ENCODE measurements at places on chromosomes 4 and X.

DNA sequence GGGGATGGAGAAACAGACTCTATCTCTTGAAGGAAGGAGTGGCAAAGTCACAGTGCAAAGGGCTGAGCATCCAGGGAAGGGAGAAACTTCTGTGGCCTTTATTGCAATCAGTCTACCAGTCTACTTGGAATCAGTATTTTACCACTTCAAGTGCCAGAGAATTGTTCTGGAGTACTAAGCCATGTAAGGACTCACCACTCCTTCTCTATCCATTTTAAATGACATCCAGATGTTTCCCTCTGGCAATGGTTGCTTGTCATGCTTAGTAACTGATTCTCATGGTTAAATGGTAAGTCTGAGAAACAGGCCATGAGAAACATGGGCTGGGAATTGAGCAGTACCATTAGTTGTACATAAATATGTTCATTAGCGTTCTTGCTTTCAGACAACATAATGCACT, 21.1 kb upstream of the SMIM10 start:
- DNase-seq = no peak

DNA sequence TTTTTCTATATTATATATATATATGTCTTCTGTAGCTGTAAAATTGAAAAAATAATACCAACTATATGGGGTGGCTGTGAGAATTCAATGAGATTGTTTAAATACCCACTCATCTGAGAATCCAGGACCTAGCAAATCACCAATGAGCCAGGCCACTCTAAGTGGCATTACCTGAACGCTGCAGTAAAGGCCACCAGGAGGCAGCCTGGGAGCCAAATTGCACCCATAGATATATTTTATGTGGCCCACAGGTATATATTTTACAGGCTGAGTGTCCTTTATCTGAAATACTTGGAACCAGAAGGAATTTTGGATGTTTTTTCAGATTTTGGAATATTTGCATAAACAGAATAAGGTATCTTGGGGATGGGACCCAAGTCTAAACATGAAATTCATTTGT, 58.2 kb upstream of the C4orf50 start:
- DNase-seq = no peak

DNA sequence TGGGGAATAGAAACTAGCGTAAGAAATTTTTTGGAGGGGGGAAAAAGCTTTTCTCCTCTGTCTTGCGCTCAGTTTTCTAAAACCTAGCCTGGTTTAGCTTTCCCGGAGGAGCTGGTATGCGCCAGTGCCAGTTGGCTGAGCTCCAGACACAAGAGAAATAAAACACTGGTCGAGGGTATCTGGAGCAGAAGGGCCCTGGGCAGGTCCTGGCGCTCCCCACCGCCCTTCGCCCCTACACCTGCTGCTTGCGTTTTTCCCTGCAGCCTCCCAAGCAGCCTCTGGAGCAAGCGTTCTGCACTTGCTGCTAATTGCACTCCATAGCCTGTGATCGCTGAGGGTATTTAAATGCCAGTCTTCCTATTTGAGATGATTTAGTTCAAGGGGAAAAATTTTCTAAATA, 816 bp downstream of the EREG start:
- no peak for DNase-seq

DNA sequence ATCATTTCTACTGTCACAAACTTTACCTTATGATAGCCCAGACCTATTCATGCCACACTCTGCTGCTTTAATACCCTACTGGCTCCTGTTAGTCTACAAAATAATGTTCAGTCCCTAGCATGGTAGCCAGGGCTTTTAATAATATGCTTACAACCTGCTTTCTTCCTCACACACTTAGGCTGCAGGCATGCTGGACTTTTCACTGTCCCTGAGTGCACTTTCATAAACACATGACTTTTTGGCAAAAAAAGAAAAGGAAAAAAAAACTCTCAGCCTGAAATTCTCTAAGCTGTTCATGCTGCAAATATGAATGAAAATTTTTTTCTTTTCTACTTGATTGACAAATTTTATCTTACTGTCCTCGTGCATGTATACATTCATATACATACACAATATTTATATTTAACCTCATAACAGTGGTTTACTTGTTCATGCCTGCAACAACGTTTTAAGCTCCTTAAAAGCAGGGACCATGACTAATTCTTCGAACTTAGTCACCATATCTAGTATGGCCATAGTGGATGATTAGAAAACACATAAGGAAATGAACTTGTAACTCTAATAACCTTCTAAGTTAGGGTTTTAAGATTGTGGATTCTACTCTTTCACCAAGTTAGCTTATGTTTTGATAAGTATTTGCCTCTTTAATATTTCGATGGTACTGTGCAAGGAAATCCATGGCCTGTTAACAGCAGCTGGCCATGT, 229.5 kb downstream of the SPCS3 start:
- DNase-seq = no peak

DNA sequence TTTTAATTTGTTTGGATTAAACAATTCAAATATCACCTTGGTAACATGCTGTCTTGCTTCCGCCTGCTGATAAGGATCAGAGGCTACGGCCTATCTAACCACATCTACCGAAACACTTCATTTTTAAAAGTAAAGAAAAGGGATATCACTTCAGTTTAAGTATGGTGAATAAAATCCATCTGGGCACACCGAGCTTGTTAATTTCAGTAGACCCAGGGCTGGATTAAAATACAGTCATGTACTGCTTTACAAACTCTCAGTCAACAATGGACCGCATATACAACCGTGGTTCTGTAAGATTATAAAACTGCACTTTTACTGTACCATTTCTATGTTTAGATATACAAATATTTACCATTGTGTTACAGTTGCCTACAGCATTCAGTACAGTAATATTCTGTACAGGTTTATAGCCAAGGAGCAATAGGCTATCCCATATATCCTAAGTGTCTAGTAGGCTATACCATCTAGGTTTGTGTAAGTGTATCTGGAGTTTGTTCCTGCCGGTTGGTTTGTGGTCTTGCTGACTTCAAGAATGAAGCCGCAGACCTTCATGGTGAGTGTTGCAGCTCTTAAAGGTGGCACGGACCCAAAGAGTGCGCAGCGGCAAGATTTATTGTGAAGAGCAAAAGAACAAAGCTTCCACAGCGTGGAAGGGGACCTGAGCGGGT, 40.0 kb downstream of the SEPTIN11 start:
- no peak for DNase-seq

- DNase-seq = no peak
Observed at GRCh38 chrX:13697455-13697854, 8.5 kb downstream of the RAB9A start.

DNA sequence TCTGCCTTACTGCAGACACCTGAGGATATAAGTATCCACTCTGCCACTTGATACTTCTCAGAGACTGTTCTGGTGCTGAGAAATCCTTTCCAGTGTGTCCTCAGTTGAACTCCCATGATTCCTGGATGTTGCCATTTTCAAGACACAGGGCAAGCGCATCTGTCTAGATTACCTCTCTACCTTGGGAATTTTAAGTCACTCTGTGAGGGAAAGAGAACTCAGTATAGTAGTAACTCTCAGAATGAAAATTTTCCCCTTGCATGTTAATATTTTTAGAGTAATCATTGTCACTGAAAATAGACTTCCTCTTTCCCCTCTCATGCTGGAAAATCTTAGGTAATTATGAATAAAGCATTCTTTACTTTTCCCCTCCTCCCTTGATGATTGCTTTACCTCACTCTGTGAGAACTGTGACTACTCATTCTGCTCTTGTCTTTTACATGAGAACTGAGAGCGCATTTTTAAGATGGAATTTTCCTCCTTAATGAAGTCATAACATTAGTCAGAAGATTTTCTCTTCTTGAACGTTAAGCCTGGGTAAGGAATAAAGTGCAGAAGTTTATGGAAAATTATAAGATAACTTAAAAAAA, 45.0 kb downstream of the TET2 start:
- no peak for DNase-seq

- no peak for DNase-seq
Observed at GRCh38 chr4:169253904-169254303, 16.9 kb downstream of the SH3RF1 start.

GRCh38 chr4:22462688-22463087, 53.2 kb downstream of the ADGRA3 start:
- no peak for DNase-seq

DNA sequence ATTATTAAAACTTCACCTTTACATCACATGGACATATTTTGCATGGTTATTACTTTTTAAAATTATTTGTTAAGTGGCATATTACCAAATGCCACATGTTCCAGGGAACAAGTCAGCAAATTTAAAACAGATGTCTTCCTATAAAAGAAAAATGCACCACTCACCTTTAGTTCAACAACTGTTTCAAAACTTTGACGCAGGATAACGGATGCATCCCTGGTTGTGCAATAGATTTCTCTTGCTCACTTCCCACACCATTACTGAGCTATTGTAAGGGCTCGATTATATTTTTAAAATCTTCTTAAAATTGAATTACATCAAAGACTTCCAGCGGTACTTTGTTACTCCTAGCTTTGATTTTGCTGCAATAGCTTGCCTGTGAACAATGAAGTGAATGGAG, 93.0 kb upstream of the ARHGAP24 start:
- DNase-seq = no peak

GRCh38 chrX:7654316-7654715, 188.7 kb upstream of the VCX start:
- no peak for DNase-seq

DNA sequence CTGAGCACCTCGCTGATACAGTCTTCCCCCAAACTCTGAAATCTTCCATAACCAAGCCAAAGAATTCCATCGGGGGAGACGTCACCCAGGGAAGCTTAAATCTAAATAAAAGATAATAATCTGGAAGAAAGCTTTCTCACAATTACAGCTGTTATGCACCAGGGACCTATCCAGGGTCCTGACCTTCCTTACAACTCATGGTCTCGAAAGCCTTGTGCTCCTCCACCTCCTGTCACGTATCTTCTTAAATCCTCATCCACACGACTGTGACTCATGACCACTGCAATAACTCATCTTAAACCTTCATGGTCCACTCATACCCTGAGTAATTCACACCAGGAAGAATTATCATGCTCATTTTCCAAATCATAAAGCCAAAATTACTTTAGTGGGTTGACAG, 166.8 kb upstream of the FRG1 start:
- DNase-seq = no peak

GRCh38 chrX:151030845-151031244, 47.7 kb downstream of the HMGB3 start:
- DNase-seq = no peak

DNA sequence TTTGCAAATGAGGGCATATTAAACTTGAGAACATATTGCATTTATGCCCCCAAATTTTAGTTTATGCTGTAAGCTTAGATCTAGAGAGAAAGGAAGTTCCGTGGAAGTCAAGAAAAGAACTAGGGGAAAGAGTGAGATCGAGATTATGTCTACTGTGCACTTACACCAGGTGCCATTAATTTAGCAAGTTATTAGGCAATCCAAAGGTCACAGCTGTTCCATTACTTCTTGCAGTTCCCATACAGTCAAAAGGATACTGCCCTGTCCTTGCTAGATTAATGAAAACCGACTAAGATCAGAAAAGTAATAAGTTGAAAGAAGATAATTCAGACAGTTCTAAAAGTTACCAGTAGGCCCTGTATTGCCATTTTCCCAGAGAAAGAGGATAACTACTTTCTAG, 49.3 kb upstream of the SLC7A11 start:
- DNase-seq = no peak

GRCh38 chr4:116244771-116245170, 840.6 kb downstream of the TRAM1L1 start:
- no peak for DNase-seq

GRCh38 chr4:3331511-3332394, 38.9 kb downstream of the RGS12 start:
- DNase-seq = no peak

DNA sequence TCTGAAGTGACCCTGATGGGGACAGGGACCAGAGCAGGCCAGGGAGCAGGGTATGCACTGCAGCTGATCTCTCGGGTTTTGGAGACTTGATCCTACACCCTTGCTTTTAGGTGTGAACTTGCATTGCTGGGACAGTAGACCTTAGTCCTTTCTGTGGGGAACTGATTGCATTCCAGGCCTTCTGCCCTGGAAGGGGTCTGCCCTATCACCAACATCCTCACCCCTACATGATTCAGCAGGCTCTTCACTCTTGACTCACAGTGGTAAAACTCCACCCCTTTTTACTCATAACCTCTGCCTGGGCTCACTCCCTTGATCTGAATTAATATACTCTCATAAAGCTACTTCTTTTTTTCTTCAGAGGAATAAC, 6.6 kb upstream of the DDX60L start:
- peak; percentile 7 for DNase-seq

- DNase-seq = no peak
Observed at GRCh38 chr4:24236532-24236931, 346.7 kb upstream of the PPARGC1A start.

- DNase-seq = peak; percentile 18
Observed at GRCh38 chrX:118823263-118824172, at the start of gene ZCCHC12. TSS of gene ZCCHC12 (plus strand) at chrX:118823824. CDS start at chrX:118825245, 1,421 bp downstream.

- no peak for DNase-seq
Observed at GRCh38 chrX:23954396-23954795, 46.6 kb downstream of the CXorf58 start.

DNA sequence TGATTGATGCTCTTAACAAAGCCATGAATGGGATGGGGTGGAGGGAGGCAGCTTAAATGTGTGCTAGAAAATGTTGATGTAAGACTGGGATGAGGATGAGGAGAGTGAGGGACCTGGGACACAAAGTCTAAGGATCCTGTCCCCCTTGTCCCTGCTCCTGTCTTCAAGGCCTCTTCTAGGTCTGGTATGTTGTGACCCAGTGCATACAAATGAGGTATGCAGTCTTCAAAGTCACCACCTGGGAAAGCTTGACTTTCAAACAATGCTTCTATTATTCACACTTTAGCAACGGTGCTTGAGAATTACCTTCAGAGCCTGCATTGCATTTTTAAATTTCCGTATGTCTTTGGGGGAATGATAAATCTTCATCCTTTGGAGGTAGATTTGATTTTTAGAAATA, 88.4 kb upstream of the SLC34A2 start:
- no peak for DNase-seq

- DNase-seq = no peak
Observed at GRCh38 chrX:118541482-118541881, 45.9 kb downstream of the DOCK11 start.

- no peak for DNase-seq
Observed at GRCh38 chr4:91127831-91128230, 1000.6 kb downstream of the CCSER1 start.

DNA sequence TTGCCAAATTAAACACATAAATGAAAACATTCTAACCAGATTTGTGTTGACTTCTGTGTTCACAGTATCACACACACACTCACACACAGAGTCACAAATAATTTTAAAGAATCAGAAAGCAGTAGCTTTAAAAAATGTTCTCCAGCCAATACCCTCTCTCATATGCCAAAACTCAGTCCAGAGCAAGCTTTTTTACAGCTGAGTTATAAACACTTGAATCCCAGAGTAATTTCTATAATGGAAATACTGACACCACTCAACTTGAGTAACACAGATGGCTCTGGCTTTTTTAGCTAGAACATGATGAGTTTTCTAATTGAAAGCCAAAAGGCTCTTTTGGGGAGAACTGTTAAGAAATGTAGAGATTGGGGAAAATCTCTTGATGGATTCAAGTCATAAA, 100.8 kb downstream of the DOCK11 start:
- no peak for DNase-seq

DNA sequence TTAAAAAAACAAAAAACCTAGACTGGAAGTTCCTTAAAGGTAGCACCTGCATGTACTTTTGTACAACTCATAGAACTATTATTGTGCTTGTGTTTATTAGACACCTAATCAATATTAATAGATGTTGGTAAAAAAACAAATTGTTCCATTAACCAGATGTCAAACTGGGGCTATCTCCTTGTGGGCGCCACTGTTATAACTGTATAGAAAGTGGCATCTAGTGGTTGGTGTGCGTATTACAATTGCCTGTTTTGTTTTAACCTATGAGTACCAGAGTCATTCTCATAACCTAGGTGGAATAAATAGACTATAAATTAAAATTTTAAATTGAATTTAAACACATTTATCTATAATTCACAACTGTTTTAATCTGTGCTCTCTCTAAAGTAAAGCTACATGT, 97.4 kb downstream of the COL4A5 start:
- no peak for DNase-seq
